ENCODE measurements at places on chromosomes 7 and 10.

GRCh38 chr10:88456730-88457129 is 126.4 kb downstream of the RNLS start:
- peak; percentile 9 for DNase-seq

DNA sequence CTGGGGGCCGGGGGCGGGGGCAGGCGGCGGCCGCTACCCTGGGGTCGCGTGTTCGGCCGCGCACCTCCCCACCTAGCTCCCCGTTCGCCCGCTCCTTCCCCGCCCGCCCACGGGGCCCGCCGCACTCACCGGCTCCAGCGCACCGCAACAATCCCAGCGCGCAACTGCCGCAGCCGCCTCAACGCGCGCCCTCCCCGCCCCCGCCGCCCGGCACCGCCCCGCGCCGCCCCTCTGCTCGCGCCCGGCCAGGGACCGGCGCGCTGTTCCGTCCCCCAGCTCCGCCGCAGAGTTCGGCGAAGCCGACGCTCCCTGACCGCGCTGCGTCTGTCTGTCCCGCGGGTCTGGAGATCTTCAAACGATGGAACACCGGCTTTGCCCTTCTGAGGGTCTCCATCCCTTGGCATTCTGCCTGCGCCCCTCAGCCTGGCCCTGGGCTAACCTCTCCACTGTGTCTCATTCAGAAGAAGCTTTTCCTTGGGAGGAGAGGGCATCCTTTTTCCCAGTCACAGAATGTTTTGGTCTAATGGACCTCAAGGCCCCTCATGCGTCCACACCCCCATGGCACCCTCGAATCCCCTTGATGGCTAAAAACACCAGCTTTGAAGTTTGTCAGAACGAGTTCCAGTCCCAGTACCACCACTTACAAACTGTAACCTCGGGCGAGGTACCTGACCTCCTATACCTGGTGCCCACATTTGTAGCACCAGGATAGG is at the start of gene NT5C2:
NT5C2 (minus strand) TSS at position 166 of the 713 bp plus-strand sequence. CDS start 18,314 bp downstream, outside the sequence.
- DNase-seq: peak; percentile 91

- DNase-seq: no peak
These were observed 617.7 kb downstream of the NRG3 start for GRCh38 chr10:82492647-82493046.

DNA sequence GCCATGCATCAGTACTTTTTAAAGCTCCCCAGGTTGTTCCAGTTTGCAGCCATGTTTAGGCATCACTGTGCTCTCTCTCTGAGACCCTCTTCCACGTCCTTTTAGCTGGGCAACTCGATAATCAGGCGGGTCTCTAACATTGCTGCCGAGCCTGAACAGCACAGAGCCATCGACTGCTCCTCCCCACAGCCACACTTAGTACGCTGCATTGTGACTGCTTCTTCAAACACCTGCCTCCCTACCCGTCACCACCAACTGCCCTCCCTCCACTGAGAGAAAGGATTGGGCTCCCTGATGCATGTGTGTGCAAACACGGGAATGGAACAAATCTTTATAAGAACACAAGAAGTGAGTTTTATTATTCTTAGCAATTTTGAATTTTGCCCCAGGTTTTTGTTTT is 11.4 kb upstream of the TACR2 start:
- DNase-seq: no peak

DNA sequence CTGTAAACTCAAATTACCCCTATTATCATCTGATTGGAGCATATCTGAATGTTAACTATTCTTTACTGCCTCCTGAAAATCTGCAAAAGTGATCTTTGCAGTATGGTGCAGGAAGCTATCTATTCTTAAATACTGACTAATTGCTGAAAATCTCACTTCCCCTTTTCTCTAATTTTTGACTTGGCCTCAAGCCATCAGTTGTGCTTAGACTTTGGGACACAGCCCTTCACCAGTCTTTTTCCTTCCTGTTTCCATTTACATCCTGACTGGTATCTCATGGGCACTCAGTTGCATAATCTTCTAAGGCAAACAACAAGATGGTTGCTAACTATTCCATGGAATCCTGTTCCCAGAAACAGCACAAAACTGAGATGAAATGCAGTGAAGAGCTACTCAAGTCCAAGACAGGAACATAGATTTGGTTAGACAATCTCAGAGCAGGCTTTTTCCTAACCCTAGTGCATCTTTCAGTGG is 228.5 kb downstream of the SORCS1 start:
- DNase-seq: peak; percentile 34

- no peak for DNase-seq
These were observed 402.5 kb downstream of the RPS24 start for GRCh38 chr10:78436222-78436573.

DNA sequence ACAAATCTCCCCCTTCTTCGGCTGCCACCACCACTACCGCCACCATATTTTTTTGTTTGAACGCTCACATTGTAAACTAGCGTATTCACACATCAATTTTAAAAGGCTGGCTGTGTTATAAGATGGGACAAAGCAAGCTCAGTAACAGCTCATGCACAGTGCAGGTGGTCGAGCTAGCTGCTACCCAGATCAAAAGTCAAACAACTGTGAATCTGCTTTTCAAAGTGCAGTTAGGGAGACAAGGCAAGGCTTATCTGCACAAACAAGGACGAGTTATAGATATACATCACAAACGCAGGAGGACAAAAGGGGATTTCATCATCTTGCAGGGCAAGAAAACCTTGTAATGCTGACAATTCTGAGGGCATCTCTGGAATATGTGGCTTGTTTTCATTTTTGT is 231.6 kb downstream of the VTI1A start:
- no peak for DNase-seq

GRCh38 chr10:17766731-17767130 is 14.7 kb downstream of the TMEM236 start:
- no peak for DNase-seq

- peak; percentile 55 for DNase-seq
These were observed 680.8 kb downstream of the LRMDA start for GRCh38 chr10:76111986-76112825.

- DNase-seq: no peak
These were observed 1.7 kb upstream of the CALML3 start for GRCh38 chr10:5522913-5523560.

- no peak for DNase-seq
These were observed 185.5 kb upstream of the STEAP4 start for GRCh38 chr7:88492153-88492552.

DNA sequence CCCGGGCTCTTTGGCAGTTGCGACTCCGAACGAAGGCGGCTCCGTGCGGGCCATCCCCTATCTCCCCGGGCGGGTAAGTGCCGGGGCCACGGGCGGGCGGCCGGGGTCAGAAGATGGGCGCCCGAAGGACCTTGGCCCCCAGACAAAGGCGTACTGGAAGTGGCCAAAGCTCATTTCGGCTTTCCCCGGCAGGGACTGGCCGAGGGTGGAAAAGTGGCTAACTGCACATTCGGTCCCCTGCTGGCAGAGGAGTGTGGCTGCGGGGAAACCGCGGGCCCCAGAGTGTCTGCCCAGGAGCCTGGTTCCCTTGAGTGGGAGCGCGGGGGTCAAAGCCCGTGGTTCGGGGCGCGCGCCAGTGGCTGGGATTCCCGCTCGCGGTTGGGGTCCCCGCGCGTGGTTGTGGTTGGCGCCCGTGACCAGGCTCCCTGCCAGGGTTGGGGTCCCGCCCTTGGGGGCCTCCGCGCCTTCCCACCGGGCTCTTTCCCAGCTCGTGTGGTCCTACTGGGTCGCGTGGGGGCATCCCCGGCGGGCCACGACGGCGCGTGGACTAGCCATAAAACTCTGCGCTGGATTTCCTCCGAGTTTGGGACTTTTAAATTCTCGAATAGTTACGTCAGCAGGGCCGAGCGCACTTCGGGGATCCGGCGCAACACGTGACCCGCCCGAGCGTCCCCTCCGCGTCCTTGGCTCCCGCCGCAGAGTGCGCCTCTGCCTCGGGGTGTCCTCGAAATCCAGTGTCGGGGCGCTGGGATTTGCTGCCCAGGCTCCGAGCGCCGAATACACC is 124.4 kb downstream of the TACC2 start:
- peak; percentile 92 for DNase-seq

DNA sequence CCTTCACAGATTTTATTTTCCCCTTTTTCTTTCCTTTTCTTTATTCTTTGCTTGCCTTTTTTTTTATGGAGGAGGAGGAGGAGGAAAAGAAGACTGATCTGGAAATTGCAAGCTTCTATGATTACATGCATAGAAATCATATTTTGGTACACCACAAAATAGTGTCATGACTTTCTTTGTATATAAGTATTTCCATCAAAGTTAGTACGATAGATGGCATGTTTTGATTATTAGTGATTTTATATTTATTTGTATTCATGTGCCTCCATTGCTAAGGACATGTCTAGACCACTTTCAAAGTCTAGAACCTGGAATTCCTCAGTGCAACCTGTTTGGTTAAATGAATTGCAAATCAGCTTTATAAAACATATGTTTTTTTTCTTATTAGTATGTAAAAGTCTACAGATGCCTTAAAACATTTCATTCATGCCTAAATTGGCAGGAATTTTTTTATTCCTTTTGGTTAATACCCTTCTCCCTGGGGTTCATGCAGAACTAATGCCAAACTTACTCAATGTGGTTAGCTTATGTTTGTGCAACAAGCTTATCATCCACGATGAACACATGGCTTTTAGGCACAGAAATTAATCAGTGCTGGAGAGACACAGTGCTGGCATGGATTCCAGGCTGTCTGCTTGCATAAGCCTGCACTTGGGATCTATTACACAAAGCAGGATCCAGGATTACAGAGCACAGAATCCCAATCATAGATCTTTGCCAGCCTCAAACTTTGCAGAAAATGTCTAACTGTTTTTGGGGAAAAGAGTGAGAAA is 213.1 kb downstream of the CHRM2 start:
- peak; percentile 80 for DNase-seq

DNA sequence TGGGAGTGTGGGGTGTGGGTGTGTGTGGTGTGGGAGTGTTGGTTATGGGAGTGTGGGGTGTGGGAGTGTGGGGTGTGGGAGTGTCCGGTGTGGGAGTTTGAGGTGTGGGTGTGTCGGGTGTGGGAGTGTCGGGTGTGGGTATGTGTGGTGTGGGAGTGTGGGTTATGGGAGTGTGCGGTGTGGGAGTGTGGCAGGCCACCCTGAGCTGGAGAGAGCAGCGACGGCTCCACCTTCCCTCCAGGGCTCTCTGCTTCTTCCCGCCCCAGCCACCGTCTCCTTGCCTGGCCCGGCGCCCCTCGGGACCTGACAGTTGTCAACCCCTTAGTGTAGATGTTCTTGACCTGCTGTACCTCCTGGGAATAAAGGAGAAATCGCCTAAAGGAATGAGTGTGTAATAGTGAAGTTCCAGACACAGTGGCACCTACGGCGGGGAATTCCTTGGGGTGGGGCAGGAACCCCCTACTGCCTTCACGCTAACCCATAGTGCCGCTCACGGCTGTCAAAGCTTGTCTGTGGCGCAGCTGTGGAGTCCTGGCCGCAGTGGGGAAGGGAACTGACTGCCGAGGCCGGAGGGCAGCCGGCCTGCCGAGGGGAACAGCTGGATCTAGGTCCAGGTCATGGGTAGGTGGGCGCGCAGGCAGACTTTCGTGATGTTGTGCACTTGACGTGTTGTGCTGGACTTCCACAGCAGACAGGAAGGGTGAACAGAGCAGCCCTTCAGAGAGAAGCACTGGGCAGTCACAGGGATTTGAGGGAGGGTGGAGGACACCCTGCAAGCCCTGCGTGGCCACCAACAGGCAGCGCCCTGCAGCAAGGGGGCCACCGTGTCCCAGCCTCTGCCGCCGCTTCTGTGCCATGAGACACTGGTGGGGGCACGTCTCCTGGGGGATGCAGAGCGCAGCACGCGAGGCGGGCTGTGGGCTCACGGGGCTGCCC is 49.0 kb upstream of the EN2 start:
- DNase-seq: no peak

- DNase-seq: no peak
These were observed 104.8 kb upstream of the TMEM229A start for GRCh38 chr7:124137664-124138063.

DNA sequence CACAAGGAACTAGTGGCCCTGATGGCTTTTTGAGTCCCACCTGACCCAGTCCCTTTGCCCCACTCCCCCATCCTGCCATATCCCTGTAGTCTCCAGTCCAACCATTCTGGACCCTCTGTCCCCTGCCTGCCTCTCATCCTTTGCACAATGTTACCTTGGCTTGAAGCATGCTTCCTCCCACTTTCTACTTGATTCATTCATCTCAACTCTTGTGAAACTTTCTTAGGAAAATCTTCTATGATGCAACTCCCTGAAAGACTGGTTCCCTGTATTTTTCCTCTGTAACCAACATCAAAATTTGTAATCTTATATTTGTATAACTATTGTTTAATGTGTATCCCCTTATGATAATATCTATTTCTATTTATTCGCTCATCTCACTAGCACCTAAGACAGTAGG is 151.5 kb downstream of the LRRTM3 start:
- DNase-seq: no peak

- no peak for DNase-seq
These were observed 15.4 kb upstream of the LYZL1 start for GRCh38 chr10:29273478-29273877.

GRCh38 chr10:105540381-105540780 is 899.3 kb downstream of the SORCS3 start:
- no peak for DNase-seq

- no peak for DNase-seq
These were observed 82.2 kb upstream of the GPR22 start for GRCh38 chr7:107387573-107388219.

GRCh38 chr10:44552726-44553125 is 167.8 kb upstream of the CXCL12 start:
- DNase-seq: no peak

DNA sequence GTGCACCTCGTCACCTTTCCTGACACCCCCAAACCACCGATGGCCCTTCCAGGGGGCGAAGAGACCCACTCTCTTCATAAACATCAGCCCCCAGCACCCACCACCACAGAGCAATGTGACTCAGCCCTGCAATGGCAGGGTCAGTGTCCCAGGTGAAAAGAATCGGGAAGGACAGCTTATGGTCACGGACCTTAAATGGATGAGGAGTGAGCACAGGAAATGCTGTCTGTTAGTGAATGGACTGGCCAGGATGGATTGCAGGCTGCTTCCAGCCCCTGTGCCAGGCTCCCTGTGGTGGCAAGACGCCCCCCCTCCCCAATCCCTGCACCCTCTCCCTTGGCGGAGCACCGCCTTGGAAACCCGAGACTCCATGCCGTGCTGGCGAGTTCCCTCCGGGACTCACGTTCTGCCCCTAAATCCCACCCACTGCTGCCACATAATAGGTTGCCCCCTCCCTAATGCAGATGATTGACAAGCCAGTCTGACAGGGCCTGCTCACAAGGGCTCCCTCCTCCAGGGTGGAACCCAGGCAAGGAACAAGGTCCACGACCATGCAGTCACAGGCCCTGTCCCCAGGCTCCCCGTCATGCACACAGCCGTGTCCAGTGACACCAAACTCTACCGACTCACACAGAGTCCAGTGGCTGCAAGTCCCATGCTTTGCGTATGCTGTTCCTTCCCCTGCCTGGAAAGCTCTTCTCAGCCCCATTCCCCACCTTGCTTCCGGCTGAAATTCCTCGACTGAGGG is 7.3 kb downstream of the ASB13 start:
- DNase-seq: no peak

- no peak for DNase-seq
These were observed 352.7 kb downstream of the PHTF2 start for GRCh38 chr7:78151229-78151628.

Data from muscle of back (tissue), 13 donors.